ENCODE measurements at places on chromosomes 4 and X.

GRCh38 chr4:38155589-38156294 lies 195.5 kb downstream of the PTTG2 start:
- DNase-seq = no peak

GRCh38 chr4:167587361-167587760 lies 353.1 kb upstream of the SPOCK3 start:
- no peak for DNase-seq

- no peak for DNase-seq
These were observed 10.0 kb downstream of the MAB21L2 start for GRCh38 chr4:150591904-150592303.

GRCh38 chr4:158766434-158767044 lies 2.3 kb upstream of the FNIP2 start:
- DNase-seq = no peak

DNA sequence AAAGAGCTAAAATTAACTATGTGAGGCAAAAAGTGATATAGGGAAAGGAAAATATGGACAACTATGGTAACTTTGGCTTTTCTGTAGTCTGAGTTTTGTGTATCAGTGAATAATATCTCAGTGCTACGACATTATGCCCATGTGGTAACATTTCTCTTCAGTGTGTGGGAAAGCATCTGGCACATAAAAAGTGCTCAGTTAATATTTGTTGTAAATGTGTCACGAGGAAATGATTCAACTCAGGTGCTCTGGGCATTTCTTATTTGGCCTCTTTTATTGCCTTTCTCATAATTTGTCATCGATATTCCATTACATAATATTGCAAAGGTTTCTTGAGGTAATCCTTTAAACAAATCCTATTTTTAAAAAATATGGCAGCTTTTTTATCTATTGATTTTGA lies 17.6 kb downstream of the OFD1 start:
- no peak for DNase-seq

GRCh38 chr4:94221916-94222315 lies 14.3 kb downstream of the SMARCAD1 start:
- DNase-seq = no peak

- DNase-seq = no peak
These were observed 32.4 kb downstream of the CYTL1 start for GRCh38 chr4:4986841-4987240.

DNA sequence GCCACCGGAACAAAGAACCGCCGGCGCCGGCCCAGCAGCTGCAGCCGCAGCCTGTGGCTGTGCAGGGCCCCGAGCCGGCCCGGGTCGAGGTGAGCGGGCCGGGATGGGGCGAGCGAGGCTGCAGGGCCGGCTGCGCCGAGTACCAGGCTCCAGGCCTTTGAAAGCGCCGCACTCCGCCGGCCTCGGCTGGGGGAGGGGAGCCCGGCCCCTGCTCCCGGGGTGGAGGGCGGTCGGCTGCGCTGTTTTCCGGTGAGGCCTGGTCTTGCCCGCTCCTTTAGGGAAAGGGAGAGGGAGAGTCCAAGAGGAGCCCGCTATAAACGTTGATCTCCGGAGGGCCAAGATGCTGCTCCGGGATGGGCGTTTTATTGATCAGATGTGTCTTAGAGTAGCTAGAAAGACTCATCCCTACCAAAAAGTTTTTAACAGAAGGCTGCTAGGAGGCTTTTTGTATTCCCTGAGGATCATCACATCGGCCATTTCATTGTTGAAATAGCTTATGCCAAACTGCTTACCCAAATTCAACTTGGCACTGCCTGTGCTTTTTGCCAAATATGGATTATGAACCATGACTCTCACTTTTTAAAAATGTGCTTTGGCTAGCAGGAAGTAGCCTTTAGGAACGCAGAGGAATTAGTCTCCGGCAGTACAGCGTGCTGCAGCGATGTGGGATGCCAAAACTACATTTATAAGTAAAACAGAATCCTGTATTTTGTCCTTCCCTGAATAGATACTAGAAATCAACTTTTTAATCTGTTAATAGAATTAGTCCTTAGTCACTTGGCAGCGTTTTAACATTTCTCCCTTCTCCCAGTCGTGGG lies 760 bp downstream of the TMEM165 start:
- peak; percentile 20 for DNase-seq

- no peak for DNase-seq
These were observed 157.7 kb upstream of the PITX2 start for GRCh38 chr4:110780538-110780937.

- no peak for DNase-seq
These were observed 78.1 kb upstream of the BOD1L1 start for GRCh38 chr4:13705521-13706041.

DNA sequence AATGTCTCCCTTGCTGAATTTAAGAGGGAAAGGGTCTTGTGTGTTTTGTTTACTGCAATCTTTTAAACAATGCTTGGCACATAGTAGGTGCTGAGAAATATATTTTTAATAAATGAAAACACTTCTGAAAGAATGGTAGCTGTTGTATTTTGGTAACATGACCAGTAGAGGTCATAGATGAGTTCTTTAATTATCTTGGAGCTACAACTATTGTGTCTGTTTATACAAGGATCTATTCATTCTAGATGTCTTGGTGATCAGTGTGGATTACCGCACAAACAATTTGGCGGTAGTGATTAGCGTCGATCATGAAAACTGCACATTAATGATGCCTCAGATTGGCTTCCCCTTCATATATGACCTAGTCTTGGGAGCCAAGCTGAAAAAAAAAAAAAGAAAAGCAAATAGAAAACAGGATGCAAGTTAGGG lies 21.4 kb upstream of the SCRG1 start:
- no peak for DNase-seq

DNA sequence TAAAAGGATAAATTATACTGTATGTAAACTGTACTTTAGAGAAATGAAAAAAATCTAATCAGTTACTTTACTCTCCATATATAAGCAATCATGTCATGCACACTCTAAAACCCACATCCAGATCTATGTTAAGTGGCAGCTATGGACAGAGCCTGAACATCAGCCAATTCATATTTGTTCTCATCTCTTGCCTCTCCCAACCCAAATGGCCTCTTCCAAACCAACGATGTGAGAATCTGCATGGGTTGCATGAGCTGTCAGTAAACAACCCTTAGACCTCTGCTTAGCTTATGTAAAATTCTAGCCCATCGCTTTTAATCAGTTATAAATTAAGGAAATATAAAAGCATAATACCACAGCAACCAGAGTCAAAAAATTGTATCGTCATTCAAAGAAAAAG lies 288.7 kb upstream of the INTU start:
- no peak for DNase-seq

- DNase-seq = no peak
These were observed 65.1 kb upstream of the DDX53 start for GRCh38 chrX:22934640-22935039.

- DNase-seq = no peak
These were observed 57.3 kb upstream of the SLIT2 start for GRCh38 chr4:20194123-20195013.

GRCh38 chrX:23779025-23779424 lies 3.9 kb upstream of the SAT1 start:
- DNase-seq = no peak

DNA sequence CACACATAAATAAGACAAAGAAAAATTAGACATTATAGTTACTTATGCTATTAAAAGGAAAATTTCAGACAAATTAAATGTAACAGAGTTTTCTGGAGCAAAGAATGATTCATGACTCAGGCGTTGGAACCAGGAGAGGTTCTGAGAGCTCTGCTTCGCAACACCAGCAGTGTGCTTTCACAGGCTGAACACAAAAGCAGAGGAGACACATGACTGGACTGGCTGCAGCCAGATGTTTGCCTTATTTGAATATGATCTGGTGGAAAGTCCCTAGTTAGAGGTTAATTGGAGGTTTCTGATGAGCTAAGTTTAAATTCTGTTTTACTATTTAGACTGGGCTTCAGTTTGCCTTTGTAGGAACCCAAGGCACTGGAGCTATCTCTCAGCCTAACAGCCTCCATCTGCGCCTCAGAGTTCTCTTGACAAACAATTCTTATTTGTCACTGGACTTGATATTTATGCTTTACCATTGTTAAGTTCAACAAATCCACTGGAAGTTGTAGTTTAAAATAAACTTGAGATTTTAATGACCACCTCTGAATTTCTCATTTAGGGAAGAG lies 16.2 kb downstream of the BOD1L1 start:
- DNase-seq = peak; percentile 57

GRCh38 chr4:146795711-146796110 lies 150.0 kb downstream of the TTC29 start:
- DNase-seq = no peak

- DNase-seq = no peak
These were observed 173.5 kb downstream of the ASMT start for GRCh38 chrX:1788300-1788911.

- no peak for DNase-seq
These were observed 2078.4 kb downstream of the PCDH7 start for GRCh38 chr4:32798471-32799159.

DNA sequence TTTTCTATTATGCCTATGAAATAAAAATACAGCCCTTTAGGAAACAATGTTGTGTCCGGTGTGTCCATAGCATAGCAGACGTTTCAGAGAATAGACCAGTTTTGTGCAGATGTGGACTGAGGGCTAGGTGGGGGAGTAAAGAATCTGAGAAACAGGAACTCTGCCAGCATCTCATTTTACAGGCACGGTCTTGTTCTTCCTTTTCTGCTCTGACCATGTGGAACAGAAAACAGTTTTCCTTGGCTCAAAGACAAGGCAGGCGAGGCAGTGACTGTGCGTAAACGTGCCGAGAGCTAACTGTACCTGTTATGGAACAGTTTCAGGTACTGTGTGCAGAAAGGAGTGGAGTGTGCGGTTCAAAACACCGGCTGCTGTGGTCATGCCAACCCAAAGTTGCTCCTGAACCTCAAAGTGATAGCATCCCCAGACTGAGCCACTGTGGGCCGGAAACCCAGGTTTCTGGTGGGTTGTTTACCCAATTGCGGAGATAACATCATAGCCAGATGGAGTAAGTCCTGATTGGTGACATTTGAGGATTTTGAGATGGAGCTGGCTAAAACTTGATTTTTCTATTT lies 20.2 kb downstream of the CNGA2 start:
- DNase-seq = no peak

- no peak for DNase-seq
These were observed 96.5 kb downstream of the CHRDL1 start for GRCh38 chrX:110699109-110699508.

DNA sequence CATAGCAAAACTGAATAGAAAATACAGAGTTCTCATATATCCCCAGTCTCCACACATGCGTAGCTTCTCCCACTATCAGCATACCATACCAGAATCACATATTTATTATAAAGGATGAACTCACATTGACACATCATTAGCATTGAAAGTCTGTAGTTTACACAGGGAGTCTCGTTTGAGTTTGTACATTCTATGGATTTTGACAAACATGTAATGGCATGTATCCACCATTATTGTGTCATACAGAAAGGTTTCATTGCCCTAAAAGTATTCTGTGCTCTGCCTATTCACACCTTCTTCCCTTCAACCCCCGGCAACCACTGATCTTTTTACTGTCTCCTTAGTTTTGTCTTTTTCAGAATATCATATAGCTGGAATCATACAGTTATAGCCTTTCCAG lies 562.4 kb downstream of the KCTD8 start:
- DNase-seq = no peak

GRCh38 chr4:38343608-38344007 lies 320.4 kb upstream of the KLF3 start:
- no peak for DNase-seq

DNA sequence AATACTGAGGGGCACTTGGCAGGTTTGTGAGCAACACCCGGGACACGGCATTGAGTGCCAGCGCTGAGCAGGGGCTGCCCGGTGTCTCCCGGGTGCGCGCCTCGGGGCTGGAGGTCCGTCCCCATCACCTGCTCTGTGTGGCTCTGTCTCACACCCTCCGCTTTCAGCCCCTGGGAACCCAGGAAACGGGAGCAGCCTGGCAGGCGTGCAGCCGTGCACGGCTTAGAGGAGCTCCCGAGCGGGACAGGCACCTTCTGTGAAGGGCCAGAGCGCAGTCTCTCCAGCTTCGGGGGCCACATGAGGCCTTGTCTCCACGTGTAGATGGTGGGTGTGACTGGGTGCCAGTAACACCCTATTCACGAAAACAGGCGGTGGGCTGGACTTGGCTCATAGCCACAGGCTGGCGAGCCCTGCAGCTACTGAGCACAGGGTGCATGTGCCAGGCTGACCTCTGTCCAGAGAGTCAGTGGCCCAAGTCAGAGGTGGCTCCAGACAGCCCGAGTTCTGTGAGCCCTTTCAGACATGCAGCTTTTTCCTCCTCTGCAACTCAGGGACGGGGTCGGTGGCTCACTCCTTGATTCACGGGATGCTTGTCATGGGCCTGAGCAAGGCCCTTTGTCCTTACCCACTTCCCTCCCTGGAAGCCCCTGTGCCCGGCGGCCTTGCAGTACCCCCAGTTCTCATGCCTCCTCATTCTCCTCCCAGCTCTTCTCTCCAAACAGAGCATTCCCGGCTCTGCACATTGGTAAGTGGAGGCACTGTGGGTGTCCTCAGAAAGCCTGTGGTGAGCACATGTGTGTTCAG lies 23.5 kb downstream of the UVSSA start:
- DNase-seq = no peak

GRCh38 chr4:153780221-153780620 lies 8.7 kb downstream of the SFRP2 start:
- no peak for DNase-seq

DNA sequence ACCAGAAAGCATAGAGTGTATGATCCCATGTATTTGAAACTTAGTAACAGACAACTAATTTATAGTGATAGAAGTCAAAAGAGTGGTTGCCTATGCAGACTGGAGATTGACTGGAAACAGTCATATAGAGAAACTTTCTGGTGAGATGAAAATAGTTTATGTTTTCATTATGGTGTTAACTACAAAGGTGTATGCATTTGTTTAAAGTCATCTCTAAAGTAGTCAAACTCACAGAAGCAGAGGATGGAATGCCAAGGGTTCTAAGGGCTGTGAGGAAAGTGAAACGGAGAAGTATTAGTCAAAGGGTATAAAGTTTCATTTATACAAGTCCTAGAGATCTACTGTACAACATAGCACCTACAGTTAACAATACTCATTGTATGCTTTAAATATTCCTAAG lies 45.8 kb downstream of the ENOX2 start:
- no peak for DNase-seq

DNA sequence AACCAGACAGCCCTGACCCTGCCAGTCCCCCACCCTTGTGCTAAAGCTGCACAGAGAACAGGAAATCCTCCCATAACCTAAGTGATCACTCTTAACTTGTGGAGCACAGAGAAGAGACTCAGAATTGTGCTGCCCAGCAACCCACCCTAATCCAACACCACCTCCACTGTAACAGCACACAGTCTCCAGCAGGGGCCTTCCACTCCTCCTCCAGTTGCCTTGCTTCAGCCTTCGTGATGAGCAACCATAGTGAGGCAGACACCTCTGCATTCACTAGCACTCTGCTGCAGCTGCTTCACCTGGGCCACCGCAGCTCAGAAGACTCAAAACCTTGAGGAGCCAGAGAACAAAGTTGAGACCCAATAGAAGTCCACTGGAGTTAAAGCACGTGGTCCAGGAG lies 7.9 kb upstream of the UGT2B4 start:
- no peak for DNase-seq
